ENCODE measurements at places on chromosomes 4 and X. TPM values are rescaled to one million over a fixed set of nuclear protein-coding genes. Genes with fewer than 3 reads are reported as not detected.
A peak's percentile ranks its signal among the peaks of the same experiment; 100 is the strongest.

The SPATA18 gene
- total RNA-seq: 12.4 TPM

The NEIL3 gene
- total RNA-seq: not detected

The ADH7 gene
- total RNA-seq: not detected

The PRSS12 gene
- total RNA-seq: 2.4 TPM

The RCHY1 gene
- total RNA-seq: 28.8 TPM

The EREG gene
- total RNA-seq: 0.65 TPM

The NUP62CL gene
- 2.7 TPM for total RNA-seq

The SMIM43 gene
- total RNA-seq: not detected

The MAMLD1 gene
- total RNA-seq: 6.1 TPM

The MAGEB2 gene
- total RNA-seq: not detected

The EXOC1L gene
- total RNA-seq: not detected

The FGG gene
- total RNA-seq: 0.57 TPM

GRCh38 chrX:8632924-8633323 lies 99.0 kb downstream of the ANOS1 start:
- DNase-seq: no peak

- DNase-seq: no peak
Observed at GRCh38 chr4:92962831-92963230, 659.1 kb downstream of the GRID2 start.

DNA sequence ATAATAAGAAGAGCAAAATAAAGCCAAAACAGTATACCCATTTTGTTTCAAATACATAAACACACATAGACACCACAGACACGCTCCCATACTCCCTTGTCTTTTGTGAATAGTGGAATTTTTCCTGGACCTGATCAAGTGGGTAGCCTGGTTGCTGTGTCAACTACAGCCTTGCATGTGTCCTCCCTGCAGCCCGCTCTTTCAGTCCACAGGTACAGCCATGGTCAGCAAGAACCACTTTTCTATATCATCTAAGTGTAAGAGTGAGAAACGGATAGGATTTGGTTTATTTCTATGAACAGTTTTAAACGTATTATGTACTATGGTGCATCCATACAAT lies 9.8 kb downstream of the PWWP3B start:
- no peak for DNase-seq

DNA sequence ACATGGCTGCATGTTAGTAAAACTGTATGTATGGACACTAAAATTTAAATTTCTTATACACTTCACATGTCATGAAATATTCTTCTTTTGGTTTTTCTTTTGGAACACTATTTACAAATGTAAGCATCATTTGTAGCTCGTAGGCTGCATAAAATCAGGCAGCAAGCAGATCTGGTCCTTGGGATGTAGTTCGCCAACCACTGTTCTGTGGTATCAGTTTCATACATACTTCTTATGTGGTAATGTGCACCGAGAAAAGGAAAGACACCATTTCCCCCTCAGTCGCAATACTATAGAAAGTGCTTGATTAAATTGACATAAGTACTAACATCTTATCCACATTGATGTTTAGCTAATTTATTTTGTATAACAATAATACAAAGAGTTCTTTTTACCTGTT lies 274.4 kb upstream of the VCX start:
- no peak for DNase-seq

DNA sequence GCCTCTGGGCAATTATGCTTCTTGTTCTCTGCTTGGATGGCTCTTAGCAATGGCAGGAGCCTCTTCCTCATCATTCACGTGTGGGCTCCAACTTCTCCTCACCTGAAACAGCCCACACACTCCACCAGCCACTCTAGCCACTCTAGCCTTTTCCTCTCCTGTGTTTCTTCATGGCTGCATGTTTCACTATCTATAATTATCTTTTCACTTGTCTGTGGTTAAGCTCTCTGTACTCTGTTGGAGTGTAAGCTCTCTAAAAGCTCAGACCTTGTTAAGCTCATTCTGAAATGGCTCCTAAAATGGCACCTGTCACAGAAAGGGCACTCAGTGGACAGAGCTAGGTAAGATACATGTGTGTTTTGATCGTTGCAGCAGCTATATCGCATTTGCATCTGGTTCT lies 80.0 kb downstream of the SH3KBP1 start:
- DNase-seq: no peak

DNA sequence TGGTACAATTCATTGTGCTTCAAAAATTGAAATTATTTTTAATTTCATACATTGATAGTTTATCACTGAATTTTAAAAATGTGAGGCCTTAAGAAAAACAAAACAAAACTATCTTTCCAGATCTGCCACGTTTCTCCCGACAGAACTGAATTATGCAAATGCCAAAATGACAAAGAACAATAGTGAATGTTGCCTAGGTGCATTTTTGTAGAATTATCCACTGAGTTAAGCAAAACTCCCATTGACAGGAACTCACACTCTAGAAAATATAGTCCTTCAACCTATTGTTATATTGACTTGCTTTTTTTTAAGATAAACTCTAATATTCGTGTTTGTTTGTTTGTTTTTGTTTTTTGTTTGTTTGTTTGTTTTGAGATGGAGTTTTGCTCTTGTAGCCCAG lies 6.5 kb downstream of the PCGF3 start:
- no peak for DNase-seq

- DNase-seq: no peak
Observed at GRCh38 chr4:89410687-89411086, 103.1 kb upstream of the GPRIN3 start.

DNA sequence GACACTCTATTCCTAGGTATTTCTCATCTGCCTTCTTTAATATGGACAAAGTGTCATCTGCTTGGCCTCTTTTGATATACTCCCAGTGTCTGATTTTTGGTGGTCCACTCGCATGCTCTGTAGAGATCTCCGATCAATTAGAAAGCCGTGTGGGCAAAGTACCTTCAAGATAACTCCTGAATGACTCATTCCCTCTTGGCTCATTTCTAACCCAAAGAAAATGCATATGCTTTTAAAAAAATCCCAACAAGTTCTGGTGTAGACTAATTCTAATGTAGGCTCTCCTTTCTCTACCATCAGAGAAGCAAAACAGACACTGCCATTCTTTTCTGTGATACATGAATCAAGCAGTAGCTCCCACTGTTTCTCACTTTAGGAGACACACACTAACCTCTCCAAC lies 714.9 kb upstream of the ADGRL3 start:
- DNase-seq: no peak

- no peak for DNase-seq
Observed at GRCh38 chr4:125352521-125352920, 37.8 kb downstream of the FAT4 start.

DNA sequence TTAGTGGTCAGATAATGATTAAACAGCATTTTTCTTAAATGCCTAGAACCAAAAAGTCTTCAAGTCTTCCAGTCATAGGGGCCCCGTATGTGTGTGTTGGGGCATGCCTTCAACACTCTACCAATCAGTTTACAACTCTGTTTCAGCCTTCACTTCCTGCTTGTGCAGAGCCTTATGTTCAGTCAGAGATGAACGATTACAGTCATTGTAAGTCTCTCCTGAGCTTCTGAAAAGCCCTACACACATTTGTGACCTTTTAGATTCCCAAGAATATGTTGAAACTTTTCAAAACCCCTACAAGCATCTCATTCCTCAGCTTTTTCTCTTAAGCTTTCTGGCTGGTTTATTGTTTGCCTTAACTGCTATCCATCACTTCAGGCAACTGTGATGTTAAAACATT lies 591.2 kb downstream of the ZNF674 start:
- DNase-seq: no peak

- DNase-seq: no peak
Observed at GRCh38 chr4:148094149-148094548, 348.1 kb downstream of the NR3C2 start.

- DNase-seq: no peak
Observed at GRCh38 chr4:88674979-88675378, 22.6 kb downstream of the NAP1L5 start.

DNA sequence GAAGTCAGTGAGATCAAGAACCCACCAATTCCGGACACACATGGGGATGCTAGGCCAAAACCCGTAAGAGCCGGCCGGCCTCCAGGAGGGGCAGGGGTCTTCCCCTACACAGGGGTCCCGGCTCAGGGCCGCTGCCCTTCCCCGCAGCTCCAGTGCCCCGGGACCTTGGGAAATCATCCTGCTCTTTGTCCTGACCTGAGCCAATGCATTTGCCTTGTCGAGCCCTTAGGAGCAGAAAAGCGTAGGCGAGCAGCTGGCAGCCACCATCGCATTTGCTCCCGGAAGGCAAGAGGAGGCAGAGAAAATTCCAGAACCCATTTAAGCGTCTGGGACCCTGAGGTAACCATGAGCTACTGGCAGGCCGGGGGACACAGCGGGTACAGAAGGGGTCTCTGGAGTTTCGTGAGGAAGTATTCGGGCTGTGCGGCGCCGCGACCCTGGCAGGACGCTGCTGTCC lies 7.4 kb upstream of the TNIP2 start:
- no peak for DNase-seq

GRCh38 chr4:181582595-181582994 lies 660.6 kb upstream of the TENM3 start:
- DNase-seq: no peak

- peak; percentile 50 for DNase-seq
Observed at GRCh38 chr4:128427832-128428366, 140.3 kb upstream of the PGRMC2 start.

- no peak for DNase-seq
Observed at GRCh38 chr4:175873707-175874106, 61.6 kb upstream of the GPM6A start.

DNA sequence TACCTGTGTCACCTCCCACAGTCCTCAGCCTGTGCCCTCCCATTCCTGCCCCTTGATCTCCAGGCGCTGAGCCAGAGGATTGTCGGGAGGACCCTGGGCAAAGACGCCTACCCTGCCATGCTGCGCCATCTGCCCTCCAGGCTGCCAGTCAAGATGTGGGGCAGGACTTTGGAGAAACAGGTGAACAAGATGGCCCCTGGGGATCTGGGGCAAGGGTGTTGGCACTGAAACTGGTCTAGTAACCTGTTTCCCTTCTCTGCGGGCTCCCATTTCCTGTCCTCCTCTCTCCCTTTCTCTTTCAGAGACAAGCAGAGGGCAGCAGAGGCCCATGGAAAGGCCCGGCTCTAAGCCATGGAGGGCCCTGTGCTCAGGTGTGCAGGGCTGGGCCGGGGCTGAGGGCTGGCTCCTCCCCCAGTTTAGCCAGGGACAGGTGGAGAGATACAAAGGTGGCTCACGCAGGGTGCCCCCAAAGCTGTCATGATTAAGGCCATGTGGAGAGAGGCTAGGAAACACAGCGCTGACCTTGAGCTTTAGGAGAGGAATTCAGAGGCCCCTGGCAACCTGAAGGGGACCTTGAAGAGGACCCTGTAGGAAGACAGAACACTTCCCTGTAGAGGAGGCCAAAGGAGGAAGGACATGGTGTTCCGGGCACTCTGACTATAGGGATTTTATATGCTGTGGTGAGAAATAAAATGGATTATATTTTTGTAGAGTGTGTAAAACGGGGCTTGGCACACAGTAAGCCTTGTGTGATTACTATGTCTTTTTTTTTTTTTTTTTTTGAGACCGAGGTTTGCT lies at the start of gene GLOD5:
Gene GLOD5, plus strand, starts transcription at position 74 of the 798 bp plus-strand sequence. Its CDS starts 44 bp downstream, at position 118.
- DNase-seq: peak; percentile 76

- DNase-seq: no peak
Observed at GRCh38 chr4:58514299-58514698, 1404.1 kb upstream of the IGFBP7 start.

DNA sequence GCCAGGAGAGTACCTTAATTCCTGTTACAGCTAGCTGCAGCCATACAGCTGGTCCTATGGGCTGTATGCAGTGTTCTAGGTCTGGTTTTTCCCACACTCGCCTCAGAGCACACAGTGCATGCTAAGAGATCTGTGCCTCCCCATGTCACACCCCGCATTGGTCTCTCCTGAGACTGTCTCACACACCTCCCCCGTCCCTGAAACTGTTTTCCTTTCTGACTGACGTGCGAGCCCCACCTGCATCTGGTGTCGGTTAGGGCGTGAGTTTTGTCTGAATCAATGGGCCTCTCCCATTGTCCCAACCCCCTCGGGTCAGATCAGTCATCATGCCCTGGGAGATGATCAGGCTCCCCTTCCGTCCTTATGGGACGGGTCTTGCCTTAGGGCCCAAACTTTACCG lies 3.4 kb upstream of the UGT8 start:
- no peak for DNase-seq

DNA sequence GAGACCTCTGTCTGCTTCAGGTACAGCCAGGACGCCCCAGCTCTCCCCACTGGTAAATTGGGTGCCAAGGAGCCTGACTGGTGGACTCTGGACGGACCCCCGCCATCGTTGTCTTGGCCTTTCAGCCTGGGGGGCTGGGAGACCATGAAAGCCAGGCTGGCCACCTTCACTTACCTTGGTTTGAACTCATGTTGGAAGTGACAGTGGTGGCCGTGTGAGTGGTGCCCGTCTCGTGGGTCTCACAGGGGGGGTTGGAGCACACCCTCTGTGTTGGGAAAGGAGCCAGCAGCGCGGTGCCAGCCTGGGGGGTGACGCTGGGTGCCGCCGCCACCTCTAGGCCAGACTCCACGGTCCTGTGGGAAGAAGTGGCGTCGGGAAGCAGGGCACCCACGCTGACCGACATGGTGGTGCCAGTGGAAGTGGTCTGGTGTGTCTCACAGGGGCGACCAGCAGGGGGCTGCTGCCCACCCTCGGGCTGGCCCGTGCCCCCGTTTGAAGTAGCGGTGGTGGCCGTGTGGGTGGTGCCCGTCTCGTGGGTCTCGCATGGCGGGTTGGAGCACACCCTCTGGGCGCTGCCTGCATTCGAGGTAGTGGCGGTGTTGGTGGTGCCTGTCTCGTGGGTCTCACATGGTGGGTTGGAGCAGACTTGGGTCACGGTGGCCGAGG lies 9.6 kb upstream of the RENBP start:
- no peak for DNase-seq

DNA sequence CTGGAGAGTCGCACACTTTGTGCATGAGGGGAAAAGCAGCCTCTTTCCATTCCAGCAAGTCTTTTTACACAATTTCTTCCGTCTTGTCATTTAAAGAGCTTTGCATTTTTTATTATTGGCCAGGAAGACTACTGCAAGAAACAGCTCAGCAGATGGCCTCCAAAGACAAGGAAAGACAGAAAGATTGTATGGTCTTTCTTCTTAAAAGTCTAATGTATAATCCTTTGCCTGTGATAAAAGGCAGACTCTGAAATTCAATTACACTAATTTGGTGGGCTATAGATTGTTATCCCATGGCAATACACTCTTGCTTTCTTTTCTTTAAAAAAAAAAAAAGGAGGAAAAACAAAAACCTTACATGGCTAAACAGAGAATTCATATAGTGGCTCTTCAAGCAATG lies 5.9 kb downstream of the CAPN6 start:
- DNase-seq: no peak
